ENCODE measurements at places on chromosomes 5 and 9.

DNA sequence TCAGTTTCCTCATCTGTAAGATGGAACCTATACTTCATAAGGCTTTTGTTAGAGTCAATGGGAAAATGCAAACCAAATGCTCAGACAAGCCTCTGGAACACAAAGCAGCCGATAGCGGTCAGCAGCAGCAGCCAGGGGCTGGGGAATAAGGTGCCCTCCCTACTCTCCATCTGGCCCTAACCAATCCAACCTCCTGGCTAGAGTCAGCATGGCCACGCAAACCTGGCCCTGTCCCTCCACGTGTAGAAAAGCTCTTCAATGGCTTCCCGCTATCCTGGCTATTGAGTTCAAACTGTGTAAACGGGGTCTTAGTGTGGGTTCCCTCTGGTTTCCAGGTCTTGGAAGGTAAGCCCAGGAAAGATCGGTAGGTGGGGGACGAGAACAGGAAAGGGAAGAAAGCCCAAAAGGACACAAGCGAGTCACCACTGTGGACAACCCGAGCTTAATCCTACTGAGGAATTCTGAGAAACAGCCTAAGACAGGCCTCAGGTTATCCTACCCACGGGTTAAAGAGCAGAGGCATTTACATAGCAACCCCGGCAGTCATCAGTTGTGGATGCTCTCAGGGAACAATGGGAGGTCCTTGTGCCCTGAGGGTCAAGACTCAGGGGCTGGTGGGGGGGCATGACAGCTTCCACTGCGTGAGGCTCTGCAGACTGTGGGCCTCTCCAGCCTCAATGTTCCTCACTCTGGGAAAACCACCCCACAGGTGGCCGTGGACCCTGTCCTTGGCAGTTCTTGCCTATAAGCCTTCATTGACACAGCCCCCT lies 30.9 kb downstream of the FABP6 start:
- no peak for DNase-seq

- DNase-seq = no peak
These were observed 61.9 kb downstream of the DENND1A start for GRCh38 chr9:123868002-123868401.

GRCh38 chr5:6188344-6188743 lies 190.0 kb downstream of the MED10 start:
- DNase-seq = no peak

GRCh38 chr9:132348676-132349075 lies 6.1 kb downstream of the SETX start:
- no peak for DNase-seq

- DNase-seq = no peak
These were observed 447.3 kb upstream of the ARRDC3 start for GRCh38 chr5:91830361-91830953.

GRCh38 chr5:96687812-96688453 lies 25.8 kb downstream of the CAST start:
- DNase-seq = no peak

GRCh38 chr5:90488791-90489190 lies 14.1 kb downstream of the POLR3G start:
- DNase-seq = no peak

DNA sequence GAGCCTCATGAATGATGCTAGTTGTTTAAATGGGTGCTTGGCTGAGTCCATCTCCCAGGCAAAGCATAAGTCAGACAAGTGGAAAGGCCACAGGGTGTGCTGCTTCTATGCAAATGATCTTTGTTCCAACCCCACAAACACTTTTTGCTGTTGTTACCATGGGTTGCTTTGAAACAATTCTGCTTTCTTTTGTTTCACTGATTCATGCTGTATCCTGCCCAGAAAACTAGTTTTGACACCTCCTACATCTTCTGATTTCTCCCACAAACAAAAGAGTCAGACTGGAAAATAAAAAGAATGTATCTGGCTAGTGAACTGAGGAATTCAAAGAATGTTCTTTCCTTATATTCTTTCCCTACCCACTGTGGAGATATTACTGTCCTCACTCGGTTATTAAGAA lies 298.6 kb downstream of the DIRAS2 start:
- DNase-seq = no peak

DNA sequence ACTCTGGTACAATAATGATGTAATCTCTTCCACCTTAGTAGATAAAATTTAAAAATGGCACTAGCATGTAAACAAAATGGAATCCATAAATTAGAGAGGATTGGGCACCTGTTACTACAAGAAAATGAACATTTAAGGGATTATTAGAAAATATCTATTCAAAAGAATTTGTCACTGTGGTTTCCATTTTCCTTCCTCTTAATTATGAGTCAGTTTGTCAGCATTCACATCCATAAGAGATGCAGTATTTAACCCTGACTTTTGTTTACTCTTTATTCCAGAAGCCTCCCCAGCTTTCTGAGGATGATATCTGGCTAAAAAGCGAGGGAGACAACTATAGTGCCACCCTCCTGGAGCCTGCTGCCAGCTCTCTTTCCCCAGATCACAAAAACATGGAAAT lies 72.1 kb downstream of the C9orf152 start:
- DNase-seq = no peak

DNA sequence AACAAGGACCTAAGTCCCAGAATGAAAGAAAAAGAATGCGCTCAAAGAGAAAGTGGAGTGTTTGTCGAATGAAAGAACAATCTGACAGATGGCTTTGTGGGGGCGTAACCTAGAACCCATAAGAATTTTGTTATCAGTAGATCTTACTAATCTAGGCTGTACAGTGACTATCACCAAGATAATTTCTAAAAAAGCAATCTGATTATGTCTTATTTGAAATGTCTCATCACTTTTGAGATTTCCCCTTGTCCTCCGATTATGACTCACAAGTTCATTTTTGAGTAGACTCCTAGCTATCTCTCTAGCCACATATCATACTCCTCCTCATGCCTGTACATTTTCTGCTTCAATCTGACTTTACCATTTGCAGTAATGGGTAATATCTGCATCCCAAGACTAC lies 135.6 kb upstream of the SMARCA2 start:
- DNase-seq = no peak

DNA sequence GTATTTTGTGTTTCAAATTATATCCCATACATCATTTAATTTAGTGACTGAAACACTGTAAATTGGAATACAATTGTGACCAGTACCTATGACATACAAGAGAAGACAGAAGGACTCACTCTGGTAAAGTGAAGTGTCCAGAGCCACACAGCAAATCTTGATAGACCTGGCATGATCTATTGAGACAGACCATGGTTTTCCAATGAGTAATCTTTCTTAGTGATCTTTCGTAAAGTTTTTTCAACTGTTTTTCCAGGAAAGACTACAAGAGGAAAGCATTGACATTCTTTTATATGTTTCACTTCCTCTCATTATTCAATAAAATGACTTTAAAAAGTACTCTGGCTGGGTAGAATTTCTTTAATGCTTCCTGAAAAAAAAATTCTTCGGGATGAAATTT lies 43.3 kb upstream of the ALDH1A1 start:
- DNase-seq = no peak

DNA sequence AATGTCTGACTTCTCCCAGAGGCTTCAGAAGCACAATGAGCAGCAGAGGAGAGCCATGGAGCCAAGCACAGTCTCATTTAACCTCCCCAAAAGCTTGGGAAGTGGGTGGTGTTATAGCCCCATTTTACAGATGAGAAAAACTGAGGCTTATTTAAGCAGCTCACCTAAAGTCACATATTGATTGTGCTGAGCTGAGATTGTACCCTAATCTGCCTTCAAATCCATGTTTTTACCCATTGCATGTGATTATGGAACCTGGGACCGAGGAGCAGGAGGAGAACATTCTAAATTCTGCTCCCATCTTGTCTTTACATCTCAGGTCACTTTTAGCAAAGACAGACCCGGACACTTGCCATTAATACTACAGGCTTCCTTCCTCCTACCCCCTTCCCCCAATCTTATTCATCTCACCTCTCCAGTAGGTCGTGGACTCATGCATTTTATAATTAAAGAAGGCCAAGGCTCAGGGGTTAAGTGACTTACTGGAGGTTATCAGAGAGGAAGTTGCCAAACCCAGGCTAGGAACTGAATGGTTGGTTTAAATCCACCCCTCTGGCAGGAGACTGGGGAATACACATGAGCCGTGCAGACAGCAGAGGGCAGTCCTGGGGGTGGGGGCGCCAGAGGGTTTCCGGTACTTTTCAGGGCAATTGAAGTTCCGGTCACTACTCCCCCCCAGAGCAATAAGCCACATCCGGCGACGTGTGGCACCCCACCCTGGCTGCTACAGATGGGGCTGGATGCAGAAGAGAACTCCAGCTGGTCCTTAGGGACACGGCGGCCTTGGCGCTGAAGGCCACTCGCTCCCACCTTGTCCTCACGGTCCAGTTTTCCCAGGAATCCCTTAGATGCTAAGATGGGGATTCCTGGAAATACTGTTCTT lies 51.0 kb upstream of the IL17B start:
- DNase-seq = no peak

DNA sequence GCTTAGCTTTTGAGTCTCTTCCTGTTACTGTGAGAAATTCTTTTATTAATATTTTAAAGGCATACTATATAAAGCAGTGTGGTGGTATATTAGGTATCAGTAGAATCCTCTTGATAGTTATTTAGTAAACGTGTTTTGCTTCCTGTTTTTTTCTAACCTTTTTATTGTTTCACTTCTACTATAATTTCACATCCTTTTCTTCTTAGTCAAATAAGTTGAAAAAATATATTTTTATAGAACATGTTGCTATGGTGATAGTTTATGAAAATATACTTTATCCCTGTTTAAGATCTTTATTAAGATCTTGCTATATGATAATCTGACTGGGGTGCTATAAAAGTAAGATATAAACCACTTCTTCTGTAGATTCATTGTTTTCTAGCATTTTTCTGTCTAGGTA lies 2.1 kb downstream of the POLK start:
- no peak for DNase-seq

DNA sequence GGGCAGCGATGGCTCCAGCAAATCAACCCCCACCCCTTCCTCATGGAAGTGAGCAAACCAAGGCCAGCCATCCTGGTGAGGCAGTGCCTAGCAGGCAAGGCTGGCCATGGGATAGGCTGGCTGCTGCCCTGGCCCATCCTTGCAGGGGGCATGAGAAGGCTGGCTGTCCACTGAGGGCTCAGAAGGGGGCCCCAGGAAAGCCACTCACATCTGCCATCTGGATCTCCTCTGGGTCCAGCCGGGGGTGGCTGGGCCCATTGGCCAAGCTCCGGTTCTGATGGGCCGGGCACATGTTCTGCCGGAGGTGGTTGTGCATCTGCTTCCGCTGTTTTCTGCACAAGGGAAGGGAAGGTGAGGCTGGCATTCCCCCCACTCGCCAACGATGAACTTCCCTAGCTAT lies 57.1 kb downstream of the PSD2 start:
- no peak for DNase-seq

- no peak for DNase-seq
These were observed 161.3 kb upstream of the DAPK1 start for GRCh38 chr9:87336407-87336806.

GRCh38 chr5:90843443-90843842 lies 284.8 kb downstream of the ADGRV1 start:
- DNase-seq = no peak

DNA sequence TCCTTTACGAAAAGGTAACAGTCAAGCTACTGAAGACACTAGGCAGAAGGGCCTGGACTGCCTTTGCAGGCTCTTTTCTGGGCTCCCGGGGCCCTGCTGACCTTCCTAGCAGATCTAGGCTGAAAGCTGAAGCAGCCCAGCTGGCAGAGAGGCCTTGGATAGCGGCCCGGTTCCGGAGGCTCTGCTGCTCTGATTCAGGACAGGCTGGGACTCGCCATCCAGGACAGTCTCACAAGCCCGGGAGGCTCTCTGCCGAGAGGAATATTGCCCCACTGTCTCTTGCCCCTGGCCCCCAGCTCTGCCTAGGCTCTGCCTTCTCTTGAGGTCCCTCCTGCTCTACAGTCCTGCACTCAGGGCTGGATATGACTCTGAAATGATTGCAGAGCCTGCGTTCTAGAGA lies 67.8 kb downstream of the PSD2 start:
- DNase-seq = no peak

Data from activated T-helper 1 cell treated with anti-CD3 and anti-CD28 coated beads, Interleukin-2, amount 50 U/mL, for 16 hours (primary cell).